ENCODE measurements at places on chromosomes 5 and 9.

- no peak for DNase-seq
Measured at GRCh38 chr5:122374110-122374509, 62.1 kb downstream of the SNCAIP start.

DNA sequence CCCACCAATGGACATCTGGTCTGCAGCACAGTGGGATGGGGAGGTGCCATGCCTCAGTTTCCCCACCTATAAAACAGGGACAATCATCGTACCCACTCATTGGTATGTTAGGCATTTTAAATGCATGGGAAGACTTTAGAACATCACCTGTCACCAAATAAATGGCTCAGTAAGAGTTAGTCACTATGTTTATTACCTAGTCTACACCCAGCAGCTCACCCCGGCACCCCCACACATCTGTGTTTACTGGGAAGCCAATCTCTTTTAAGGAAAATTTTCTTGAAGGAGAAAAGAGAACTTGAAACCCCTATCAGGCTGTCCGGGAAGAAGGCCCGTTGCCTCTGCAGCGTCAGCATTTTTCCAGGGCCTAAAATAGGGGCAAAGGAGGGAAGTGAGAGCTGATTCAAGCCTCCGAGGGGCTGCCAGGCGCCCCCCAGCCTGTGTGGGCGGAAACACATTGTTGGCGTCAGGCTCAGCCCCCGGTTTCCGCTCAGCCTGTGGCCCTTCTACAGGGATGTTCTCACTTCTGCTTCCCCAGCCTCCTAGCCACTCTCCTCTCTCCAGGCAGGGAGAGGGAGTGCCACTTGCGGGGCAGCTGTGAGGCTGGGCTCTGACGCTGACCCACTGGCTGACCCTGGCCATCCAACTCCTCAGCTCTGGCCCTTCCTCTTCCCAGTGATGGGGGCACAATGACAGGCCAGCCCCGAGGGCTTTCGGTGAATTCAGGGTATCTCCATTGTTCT is 4.6 kb downstream of the CSF1R start:
- DNase-seq = no peak

- DNase-seq = no peak
Measured at GRCh38 chr9:123679330-123679987, 250.5 kb downstream of the DENND1A start.

- no peak for DNase-seq
Measured at GRCh38 chr5:10663489-10664179, 97.4 kb downstream of the DAP start.

- no peak for DNase-seq
Measured at GRCh38 chr5:150305095-150305494, 2.4 kb upstream of the ARSI start.

GRCh38 chr5:2776337-2777302 is 25.1 kb upstream of the IRX2 start:
- DNase-seq = no peak

All from HEK293T (cell line).